ENCODE measurements at places on chromosomes 11 and 22.
A peak's percentile ranks its signal among the peaks of the same experiment; 100 is the strongest.

DNA sequence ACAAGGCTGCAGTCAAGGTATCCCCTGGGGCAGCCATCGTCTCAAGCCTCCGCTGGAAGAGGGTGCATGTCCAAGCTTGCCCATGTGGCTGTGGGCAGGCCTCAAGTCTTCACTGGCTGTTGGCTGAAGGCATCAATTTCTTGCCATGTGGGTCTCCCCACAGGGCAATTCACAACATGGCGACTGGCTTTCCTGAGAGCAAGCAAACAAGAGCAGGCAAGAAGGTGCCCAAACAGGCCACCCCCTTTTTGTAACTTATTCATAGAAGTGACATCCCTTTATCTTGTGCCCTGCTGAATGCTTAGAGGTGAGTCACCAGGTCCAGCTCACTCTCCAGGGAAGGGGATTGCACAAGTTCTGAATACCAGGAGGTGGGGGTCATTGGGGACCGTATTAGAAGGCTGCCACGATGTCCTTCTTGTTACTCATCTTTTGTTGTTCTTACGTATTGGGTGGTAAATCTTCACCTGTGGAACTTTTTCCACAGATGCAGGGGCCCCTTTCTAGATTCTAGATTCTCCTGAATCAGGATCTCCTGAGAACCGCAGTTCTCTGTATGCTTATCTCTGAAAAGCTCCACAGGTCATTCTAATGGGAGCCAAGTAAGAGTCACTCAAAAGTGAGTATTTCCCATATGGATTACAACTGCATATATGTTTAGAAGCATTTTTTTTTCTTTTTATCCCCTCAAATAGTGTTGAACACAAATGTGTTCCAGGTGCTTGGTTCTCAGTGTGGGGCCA is 44.2 kb upstream of the MICAL2 start:
- no peak for DNase-seq

DNA sequence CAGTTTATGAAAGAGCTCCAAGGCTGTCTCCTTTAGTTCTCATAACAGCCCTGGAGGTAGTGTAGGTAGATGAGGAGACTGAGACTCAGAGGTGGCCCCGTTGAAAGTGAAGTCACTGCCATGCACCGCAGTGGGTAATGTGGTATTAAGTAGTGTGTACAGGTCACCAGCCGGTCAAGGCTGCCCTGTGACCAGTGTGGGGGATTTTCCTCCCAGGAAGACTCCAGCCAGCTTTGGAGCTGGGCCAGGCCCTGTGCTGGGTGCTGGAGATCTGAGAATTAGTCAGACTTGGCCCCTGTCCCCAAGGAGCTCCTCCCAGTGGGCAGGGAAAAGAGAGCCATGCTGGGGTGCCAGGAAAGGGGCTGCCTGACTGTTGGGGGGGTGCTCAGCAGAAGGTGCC is 5.3 kb downstream of the OMP start:
- no peak for DNase-seq

DNA sequence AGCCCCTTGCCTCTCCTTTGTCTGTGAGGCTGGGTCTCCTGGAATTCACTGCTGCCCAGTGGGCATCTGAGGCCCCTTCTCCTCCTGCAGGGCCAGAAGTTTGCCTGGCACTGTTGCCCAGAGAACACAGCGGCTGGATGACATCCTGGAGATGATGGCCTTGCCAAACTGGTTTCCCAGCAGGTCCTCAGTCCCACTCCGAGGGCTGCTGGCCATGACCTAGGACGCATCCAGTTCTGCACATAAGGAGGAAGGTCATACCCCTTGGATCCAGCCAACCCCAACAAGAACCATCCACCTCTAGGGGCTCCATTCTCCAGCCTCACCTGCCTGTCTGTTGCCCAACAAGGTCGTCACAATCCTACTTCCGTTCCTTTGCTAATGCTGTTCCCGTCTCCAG is 3.4 kb upstream of the SMTN start:
- no peak for DNase-seq

- peak; percentile 48 for DNase-seq
Measured at GRCh38 chr11:44366741-44367140, 56.8 kb upstream of the ALX4 start.

DNA sequence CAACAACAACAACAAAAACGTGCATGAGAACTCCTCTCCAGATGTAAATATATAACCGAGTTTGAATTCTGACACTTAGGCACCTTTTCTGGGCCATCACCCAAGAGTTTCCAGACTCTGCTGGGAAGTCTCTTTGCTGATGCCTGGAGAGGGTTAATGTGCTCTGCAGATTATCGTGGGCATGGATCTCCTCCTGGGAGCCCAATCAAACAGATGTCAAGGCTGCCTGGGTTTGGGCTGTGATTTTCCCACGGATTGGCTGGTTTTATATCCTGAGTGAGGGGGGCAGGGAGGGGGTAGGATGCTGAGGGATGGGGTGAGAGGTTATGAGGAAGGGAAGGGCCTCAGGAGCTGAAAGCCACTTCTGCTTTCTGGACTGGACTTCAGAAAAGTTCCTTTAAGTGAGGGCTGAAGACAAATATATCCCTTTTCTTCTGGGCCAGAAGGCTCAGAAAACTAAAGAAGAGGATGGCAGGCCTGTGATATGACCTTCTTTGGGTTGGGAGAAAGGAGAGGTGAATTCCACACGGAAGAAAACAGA is 4.2 kb downstream of the ELF5 start:
- DNase-seq: no peak

DNA sequence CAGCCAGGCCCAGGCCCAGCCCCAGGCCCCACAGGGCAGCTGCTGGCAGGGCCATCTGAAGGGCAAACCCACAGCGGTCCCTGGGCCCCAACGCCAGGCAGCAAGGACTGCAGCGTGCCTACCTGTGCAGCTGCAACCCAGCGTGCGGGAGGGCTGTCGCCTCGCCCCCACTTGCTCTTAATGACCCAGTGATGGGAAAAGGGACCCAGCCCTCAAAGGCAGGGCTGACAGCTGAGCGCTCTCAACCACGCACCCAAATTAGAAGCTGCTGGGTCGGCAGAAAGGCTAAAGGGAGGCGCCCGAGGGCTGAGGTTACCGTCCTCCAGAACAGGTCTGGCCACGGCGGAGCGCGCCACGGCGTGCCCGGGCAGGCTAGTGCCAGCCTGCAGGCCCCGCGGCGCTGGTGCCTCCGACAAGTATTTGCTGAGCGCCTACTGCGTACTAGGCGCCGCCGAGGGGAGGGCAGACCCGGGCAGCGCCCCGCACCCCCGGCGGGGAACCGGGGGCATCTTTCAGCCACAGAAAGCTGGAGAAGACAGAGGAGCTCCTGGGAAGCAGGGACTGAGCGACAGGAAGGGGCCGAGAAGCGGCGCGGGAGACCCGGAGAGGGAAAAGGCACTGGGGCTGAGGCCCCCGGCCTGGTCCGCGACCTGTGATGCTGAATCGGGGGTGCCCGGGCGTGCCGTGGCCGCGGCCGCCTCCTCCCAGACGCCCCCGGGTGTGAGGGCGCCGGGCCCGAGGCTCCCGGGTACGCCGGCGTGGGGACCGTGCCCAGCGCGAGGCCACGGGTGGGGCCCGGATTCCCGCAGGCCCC is 773 bp downstream of the HRAS start:
- DNase-seq: no peak

DNA sequence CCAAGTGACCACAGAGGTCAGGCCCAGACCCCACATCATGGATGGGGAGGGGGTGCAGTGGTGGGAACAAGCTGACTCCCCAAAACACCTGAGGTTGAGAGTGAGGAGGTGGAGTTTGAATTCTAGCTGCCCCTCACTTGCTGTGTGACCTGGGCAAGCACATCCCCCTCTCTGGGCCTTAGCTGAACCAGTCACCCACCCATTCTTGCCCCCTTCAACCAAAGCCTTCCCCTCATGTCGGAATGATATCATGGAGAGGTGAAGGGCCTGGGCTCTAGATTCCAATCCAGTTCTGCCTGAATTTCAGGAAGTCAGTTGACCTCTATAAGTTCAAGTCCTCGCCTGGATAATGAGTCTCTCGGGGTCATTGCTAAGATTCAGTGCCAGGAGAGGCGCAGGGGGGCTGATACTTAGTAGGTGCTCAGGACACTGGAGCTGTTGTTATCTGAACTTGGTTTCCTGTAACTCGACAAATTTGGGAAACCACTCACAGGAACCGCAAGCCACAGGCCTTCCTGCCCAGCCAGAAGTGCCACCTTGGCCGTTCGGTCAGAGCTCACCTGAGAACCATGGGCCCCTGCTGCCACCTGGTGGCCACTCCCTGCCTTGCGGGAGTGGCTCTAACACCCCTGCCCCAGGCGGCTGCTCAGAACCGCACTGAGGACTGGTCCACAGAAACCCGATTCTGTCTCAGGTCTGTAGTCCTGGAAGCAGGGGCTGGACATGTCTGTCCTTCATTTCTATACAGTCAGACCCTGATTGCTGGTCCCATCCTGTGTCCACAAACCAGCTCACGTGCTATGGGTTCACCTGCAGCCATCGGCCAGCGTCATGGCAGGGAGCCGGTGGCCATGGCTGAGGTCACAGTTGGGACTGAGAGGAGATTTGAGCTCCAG is 6.9 kb downstream of the CDC42EP1 start:
- DNase-seq: peak; percentile 50

DNA sequence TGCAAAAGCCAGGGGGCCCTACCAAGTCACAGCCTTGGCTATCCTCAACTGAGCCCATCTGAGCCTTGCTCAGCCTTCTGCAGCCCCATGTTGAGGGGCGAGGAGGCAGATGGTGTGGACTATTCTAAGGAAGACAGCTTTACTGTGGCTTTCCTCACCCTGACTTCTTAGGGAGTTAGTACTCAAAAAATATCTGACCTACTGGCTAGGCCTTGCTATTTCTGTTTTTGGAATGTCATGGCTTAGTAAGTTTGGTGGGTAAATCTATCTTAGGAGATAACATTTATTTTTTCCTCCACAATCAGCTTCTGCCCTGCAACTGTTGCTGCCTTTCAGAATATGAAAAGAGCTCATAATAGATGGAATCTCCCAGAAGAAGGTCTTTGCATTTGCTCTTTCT is 80.9 kb downstream of the LDLRAD3 start:
- DNase-seq: no peak

DNA sequence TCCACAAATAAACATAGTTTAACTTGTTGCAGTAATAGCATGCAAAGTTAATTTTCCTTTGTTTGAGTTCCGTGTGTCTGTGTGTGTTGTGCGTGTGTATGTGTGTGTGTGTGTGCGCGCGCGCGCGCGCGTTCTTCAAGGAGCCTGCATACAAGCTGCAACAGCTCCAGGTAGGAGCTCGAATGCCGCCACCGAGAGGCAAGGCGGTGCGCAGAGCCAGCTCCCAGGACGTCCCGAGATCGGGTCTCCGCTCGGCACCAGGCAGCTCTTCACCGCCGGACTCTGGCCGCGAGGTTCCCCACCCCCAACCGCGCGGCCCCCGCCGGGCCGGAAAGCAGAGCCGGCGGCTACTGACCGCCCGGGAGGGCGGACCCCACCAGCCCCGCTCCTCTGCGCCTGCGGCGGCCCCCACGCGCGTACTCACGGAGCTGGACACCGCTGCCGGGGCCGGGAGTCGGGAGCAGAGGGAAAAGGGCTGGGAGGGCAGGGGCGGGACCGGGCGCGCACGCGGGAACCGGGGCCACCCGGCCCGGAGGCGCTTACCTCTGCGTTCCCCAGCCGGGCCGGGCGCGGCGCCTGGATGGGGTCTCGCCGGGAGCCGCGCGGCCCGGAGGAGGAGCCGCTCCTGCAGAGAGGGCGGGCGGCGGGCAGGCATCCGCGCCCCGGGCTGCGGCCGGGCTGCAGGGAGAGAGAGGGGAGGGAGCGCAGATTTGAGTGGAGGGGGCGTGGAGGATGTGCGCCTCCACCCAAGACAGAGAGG is 40.4 kb upstream of the AKIP1 start:
- DNase-seq: peak; percentile 46

DNA sequence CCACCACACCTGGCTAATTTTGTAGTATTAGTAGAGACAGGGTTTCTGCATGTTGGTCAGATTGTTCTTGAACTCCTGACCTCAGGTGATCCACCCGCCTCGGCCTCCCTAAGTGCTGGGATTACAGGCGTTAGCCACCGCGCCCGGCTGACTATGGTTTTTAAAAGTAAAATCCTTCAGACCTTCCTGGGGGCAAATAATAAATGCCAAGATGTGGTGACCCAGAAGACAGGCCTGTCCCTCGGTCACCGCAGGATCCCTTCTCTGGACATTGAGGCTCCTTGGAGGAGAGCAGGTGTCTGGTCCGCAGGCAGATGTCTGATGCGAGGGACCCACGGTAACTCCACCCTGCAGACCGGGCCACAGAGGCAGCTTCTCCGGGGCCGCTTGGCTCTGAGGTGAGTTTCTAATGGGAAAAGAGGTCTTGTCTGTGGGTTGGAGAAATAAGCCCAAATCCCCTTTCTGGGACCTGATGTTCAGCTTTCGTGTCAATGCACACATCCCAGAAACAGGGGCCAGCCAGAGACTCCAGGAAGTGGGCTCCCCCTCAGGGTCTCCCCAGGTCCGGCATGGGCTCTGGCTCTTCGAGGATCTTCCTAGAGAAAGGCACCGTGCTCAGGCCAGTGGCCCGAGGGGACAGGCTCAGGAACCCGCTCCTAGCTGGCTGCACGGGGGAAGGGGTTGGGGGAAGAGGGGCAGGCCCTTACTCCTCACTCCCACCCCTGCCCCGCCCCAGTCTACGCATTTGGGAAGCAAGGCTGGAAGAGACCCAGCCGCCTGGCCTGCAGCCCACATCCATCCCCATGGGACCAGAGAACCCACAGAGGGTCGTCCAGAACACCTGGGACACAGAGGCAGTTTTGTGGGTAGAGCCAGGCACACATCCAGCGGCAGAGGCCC is 100.6 kb downstream of the WNT7B start:
- DNase-seq: no peak

DNA sequence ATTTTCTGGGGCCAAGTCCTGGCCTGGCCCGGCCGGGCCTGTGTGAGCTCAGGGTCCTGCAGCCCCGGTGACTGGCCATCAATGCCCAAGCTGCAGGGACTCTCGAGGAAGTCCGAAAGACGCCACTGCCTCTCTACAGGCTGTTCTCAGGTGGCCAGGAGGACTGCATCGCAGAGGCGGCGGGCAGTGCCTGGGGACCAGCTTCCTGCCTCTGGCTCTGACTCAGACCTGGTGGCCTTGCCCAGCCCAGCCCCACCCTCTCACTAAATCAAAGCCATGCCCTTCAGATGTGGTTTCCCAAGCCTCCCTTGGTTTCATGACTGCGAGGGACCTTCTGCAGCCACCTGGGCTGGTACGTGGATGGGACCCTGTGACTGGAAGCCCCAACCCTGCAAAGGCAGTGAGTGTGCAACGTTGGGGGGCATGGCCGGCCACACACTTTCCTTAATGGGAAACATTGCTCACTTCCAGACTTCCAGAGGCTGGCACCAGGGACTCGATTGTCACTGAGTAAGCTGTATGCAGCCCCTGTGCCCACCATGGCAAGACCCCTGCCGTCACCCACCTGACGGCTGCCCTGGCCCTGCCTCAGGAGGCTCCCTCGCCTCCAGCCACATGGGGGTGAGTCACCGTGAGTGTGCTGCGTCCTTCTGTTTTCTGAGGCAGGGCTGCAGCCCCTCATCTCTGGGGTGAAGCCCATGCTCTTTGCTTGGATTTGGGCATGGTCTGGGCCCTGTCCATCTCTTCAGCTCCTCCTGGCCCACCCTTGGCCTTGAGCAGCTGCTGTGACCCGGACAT is 6.0 kb upstream of the FGF3 start:
- DNase-seq: no peak

Data from NT2/D1 (cell line).